ENCODE measurements at places on chromosomes 11 and 22. TPM values are rescaled to one million over a fixed set of nuclear protein-coding genes. Genes with fewer than 3 reads are reported as not detected.

The OR5L2 gene
- not detected for total RNA-seq

The SEC14L2 gene
- total RNA-seq: 4.9 TPM

The SCN2B gene
- total RNA-seq: 4.9 TPM

The FOLH1 gene
- total RNA-seq: 1.2 TPM

The OR8D1 gene
- total RNA-seq: not detected

The OR8G1 gene
- total RNA-seq: not detected

The ADM2 gene
- 5.8 TPM for total RNA-seq

The EMID1 gene
- 0.50 TPM for total RNA-seq

The TKFC gene
- total RNA-seq: 27.1 TPM

The NXPE1 gene
- not detected for total RNA-seq

The CASP1 gene
- total RNA-seq: 82.2 TPM

The LRRC32 gene
- 19.2 TPM for total RNA-seq
